ENCODE measurements at places on chromosomes 3 and 15. TPM values are rescaled to one million over a fixed set of nuclear protein-coding genes. Genes with fewer than 3 reads are reported as not detected.

The ITIH1 gene
- total RNA-seq: not detected

The MNS1 gene
- total RNA-seq: 0.74 TPM

The COLQ gene
- 1.3 TPM for total RNA-seq

The SLC6A20 gene
- not detected for total RNA-seq

The CCDC54 gene
- total RNA-seq: not detected

The CDHR4 gene
- 0.32 TPM for total RNA-seq

The HHLA2 gene
- 0.27 TPM for total RNA-seq

The BOC gene
- total RNA-seq: 0.40 TPM

The GOLGA8S gene
- not detected for total RNA-seq

GRCh38 chr15:88717382-88718031, 78.7 kb downstream of the ISG20 start:
- H3K27ac ChIP-seq: no peak overlapping the region
- DNase-seq: no peak
- H3K4me3 ChIP-seq: no peak overlapping the region
- no peaks in the 10 kb centered on the region for H3K36me3 ChIP-seq

- no peak overlapping the region for H3K4me3 ChIP-seq
- no peak overlapping the region for H3K27ac ChIP-seq
- no peaks in the 10 kb centered on the region for H3K36me3 ChIP-seq
- no peak for DNase-seq
- H3K27me3 ChIP-seq: peaks cover 7% of the 10 kb centered on the region
These were observed 43.1 kb upstream of the NMD3 start for GRCh38 chr3:161177991-161178390.

DNA sequence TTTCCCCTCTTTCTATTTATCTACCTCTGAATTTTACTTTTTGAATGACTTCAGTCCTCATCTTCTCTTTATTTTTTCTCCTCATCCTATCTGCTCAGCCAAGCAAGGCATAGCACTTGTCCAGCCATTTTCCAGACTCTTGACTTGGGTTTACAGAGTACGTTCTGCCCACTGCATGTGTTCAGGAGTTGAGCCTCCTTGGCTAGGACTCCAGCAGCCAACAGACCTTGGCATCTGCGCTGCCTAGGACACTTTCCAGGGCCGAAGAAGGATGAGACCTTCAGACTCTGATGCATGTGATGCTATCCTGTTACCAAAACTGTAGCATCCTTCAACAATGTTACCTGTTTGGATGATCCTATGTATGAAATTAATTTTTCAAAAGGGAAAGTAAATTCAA, 59.7 kb downstream of the HES1 start:
- no peak overlapping the region for H3K27ac ChIP-seq
- H3K4me3 ChIP-seq: no peak overlapping the region
- H3K27me3 ChIP-seq: peaks cover 2% of the 10 kb centered on the region
- DNase-seq: no peak

DNA sequence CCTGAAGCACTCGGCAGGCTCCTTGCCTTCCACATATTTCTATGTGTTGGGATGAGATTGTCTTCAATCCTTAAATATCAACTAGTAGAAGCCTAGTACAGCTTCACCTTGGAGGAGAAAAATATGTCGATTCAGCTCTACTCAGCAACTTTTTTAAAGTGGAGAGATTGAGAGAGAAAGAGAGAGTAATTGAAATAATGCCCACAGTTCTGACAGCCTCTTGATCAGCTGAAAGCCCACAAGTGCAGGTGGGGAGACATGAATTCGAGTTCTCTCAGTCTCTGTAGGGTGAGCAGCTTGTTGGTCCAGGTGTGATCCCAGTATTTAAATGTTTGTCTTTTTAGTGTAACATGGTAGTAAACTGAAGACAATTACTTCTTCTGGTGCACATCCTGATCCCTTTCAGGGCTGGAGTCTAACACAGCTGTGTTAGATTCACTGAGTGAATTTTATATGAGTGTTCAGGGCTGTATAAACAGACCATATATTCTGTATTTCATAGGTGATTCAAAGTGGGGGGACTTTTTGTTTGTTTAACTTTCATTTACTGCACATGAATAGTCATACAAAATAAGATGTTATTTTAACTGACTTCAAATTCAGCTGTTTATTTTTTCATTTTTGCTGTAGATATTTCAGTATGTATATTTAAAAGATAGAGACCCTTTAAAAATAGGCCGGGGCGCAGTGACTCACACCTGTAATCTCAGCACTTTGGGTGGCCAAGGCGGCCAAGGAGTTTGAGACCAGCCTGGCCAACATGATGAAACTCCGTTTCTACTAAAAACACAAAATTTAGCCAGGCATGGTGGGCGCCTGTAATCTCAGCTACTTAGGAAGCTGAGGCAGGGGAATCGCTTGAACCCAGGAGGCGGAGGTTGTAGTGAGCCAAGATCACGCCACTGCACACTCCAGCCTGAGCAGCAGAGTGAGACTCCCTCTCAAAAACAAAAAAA, 64.0 kb downstream of the ST6GAL1 start:
- no peak overlapping the region for H3K4me3 ChIP-seq
- no peaks in the 10 kb centered on the region for H3K27me3 ChIP-seq
- H3K36me3 ChIP-seq: peaks cover 26% of the 10 kb centered on the region
- H3K4me1 ChIP-seq: peaks cover 44% of the 10 kb centered on the region

DNA sequence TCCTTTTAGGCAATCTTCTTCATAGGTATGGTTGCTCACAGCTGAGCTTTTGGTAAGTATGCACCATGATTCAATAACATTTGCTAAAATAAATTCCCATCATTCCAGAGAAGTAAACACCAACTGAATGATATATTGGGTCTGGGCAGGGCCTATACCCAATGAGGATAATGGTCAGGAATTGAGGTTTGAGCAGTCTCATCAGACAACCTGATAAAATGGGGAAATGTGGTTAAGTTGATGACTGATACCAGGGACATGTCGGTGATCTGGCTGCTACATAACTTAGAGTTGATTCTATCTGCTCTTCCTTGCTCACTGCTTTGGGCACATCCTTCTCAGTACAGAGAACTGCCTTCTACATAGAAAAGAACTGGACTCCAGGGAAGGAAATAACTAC, 92.9 kb downstream of the GPR156 start:
- H3K4me3 ChIP-seq: no peak overlapping the region
- H3K27me3 ChIP-seq: no peaks in the 10 kb centered on the region
- no peak for DNase-seq
- H3K36me3 ChIP-seq: no peaks in the 10 kb centered on the region
- no peaks in the 10 kb centered on the region for H3K4me1 ChIP-seq
- H3K27ac ChIP-seq: no peak overlapping the region

GRCh38 chr15:68623301-68623892, 44.6 kb downstream of the CORO2B start:
- H3K4me1 ChIP-seq: no peaks in the 10 kb centered on the region
- H3K4me3 ChIP-seq: no peak overlapping the region
- H3K27me3 ChIP-seq: peaks cover 4% of the 10 kb centered on the region
- H3K36me3 ChIP-seq: no peaks in the 10 kb centered on the region
- H3K27ac ChIP-seq: no peak overlapping the region

DNA sequence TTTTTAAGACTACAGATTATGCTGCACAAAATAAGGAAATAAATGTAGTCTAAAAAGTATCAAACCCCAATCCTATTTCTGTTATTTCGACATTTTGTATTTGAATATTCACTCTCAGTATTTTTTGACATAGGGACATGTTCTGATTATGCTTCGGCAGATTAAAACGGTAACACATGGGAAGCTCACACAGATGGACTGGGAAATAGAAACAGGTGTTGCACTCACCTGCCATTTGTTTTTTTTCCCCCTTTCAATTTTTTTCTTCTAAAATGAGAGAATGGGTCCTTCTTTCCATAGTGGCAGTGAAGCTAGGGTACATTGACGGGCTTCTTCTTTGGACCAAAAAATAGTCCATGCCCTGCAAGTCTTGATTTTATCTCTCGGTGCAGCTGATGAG, 163.1 kb downstream of the MYRIP start:
- no peak for DNase-seq
- H3K4me1 ChIP-seq: no peaks in the 10 kb centered on the region
- H3K27me3 ChIP-seq: peaks cover 9% of the 10 kb centered on the region
- no peak overlapping the region for H3K4me3 ChIP-seq

GRCh38 chr3:61965770-61966131, 404.4 kb downstream of the PTPRG start:
- DNase-seq: no peak
- no peak overlapping the region for H3K4me3 ChIP-seq
- H3K36me3 ChIP-seq: no peaks in the 10 kb centered on the region

- no peaks in the 10 kb centered on the region for H3K27me3 ChIP-seq
- H3K36me3 ChIP-seq: no peaks in the 10 kb centered on the region
- no peaks in the 10 kb centered on the region for H3K4me1 ChIP-seq
- no peak for DNase-seq
These were observed 26.4 kb upstream of the TSPAN3 start for GRCh38 chr15:77097248-77097721.

- no peak for DNase-seq
- peaks cover 23% of the 10 kb centered on the region for H3K36me3 ChIP-seq
- no peak overlapping the region for H3K4me3 ChIP-seq
- H3K4me1 ChIP-seq: peaks cover 21% of the 10 kb centered on the region
- H3K27ac ChIP-seq: peak overlapping the region; percentile 56
- no peaks in the 10 kb centered on the region for H3K27me3 ChIP-seq
These were observed 41.0 kb downstream of the EIF4E3 start for GRCh38 chr3:71684046-71684756.

- peak overlapping the region; percentile 65 for H3K27ac ChIP-seq
- no peak for DNase-seq
These were observed 9.0 kb downstream of the HCLS1 start for GRCh38 chr3:121651684-121652083.

- no peak overlapping the region for H3K4me3 ChIP-seq
- H3K27ac ChIP-seq: peak overlapping the region; percentile 85
- H3K27me3 ChIP-seq: peaks cover 44% of the 10 kb centered on the region
- peaks cover 34% of the 10 kb centered on the region for H3K4me1 ChIP-seq
- DNase-seq: peak; percentile 59
These were observed 3.0 kb upstream of the SHC4 start for GRCh38 chr15:48966595-48967301.

DNA sequence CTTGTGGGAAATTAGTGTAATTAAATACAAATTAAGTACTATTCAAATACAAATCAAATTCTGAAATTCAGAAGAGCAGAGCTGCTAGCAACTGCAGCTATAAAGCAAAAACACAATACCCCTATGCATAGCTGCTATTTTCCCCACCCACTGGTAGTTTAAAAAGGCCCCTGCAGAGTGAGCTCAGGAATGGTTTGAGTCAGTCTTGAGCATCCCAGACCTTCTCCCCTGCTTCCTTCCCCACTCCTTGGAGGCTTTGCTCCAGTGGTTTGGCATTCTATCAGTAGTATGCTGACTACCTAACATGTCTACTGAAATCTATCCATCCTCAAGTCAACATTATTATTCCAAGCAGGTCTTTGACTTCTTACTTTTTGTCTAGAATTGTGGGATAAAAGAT, 53.0 kb downstream of the EFHB start:
- H3K27me3 ChIP-seq: peaks cover 2% of the 10 kb centered on the region
- no peak overlapping the region for H3K27ac ChIP-seq
- no peak overlapping the region for H3K4me3 ChIP-seq
- DNase-seq: no peak
- H3K4me1 ChIP-seq: no peaks in the 10 kb centered on the region
- H3K36me3 ChIP-seq: no peaks in the 10 kb centered on the region

DNA sequence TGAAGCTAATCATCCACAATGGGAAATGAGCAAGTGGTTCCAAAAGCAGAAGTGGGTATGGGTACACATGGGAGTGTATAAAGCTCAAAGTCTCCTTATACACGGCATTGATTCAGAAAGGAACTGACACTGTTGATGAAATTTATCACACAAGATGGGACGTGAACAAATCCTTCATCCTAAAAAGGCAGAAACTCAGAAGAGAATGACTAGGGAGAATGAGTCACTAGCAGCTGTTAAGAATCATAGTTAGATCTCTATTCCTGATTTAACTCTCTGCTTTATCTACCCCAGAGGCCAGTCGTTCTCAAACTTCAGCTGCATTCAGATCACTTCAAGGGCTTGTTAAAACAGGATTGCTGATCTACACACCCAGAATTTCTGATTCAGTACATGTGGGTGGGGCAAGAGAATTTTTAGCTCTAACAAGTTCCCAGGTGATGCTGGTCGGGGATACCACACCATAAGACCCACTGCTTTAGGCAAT, 97.7 kb upstream of the PHLDB2 start:
- peak overlapping the region; percentile 70 for H3K27ac ChIP-seq
- H3K4me1 ChIP-seq: peaks cover 22% of the 10 kb centered on the region
- H3K27me3 ChIP-seq: no peaks in the 10 kb centered on the region

- H3K4me3 ChIP-seq: no peak overlapping the region
- no peaks in the 10 kb centered on the region for H3K27me3 ChIP-seq
- peaks cover 32% of the 10 kb centered on the region for H3K4me1 ChIP-seq
- H3K36me3 ChIP-seq: no peaks in the 10 kb centered on the region
- peak; percentile 85 for DNase-seq
These were observed 509.1 kb downstream of the SHQ1 start for GRCh38 chr3:72338942-72339669.

DNA sequence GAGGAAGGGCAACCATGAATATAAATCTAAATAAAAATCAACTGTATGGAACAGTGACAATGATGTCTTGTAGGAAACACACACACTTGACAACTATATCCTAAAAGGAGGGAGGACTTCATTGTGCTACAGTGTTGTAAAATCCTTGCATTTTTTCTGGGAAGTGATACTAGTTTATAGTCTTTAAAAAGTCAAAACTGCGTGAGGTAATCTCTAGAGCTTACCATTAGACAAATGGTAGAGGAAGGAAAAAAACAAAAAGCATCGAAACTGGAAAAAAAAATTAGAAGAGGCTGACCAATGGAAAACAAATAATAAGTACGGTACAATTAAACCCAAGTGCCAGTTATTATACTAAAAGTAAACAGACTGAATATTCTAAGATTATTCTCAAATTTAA, 38.7 kb downstream of the CHSY1 start:
- peaks cover 34% of the 10 kb centered on the region for H3K36me3 ChIP-seq
- H3K27ac ChIP-seq: peak overlapping the region; percentile 30
- no peak overlapping the region for H3K4me3 ChIP-seq
- no peak for DNase-seq
- H3K4me1 ChIP-seq: peaks cover 82% of the 10 kb centered on the region

DNA sequence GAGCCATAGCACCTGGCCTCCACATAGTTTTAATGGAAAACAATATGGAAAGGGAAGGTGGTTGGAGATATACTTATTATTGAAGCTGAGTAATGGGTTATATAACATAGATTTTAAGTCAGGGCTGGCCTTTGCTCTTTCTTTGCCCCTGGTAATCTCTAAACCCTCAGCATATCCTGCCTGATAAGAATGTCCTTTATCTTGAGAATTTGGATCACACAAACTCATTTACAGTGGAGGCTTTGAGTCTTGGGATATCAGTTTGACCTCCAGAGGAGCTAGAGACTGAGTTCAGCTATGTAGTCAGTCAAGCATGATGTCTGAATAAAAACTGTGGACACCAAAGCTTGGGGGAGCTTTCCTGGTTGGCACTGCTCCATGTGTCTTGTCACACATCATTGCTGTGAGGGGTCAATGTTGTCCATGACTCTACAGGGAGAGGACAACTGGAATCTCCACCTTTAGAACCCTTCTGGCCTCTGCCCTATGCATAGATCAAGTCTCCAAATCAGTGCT, 9.0 kb upstream of the C3orf33 start:
- H3K4me3 ChIP-seq: no peak overlapping the region
- H3K27me3 ChIP-seq: peaks cover 3% of the 10 kb centered on the region
- DNase-seq: no peak
- H3K4me1 ChIP-seq: no peaks in the 10 kb centered on the region

GRCh38 chr15:47570881-47571640, 146.2 kb upstream of the SEMA6D start:
- no peak for DNase-seq
- H3K4me3 ChIP-seq: no peak overlapping the region
- no peaks in the 10 kb centered on the region for H3K4me1 ChIP-seq
